Stimulated activated CD8-positive, alpha-beta memory T cell treated with anti-CD3 and anti-CD28 coated beads, Interleukin-15, amount 100 ng/mL, for 48 hours (primary cell): ENCODE measurements at places on chromosomes 2 and 18.

DNA sequence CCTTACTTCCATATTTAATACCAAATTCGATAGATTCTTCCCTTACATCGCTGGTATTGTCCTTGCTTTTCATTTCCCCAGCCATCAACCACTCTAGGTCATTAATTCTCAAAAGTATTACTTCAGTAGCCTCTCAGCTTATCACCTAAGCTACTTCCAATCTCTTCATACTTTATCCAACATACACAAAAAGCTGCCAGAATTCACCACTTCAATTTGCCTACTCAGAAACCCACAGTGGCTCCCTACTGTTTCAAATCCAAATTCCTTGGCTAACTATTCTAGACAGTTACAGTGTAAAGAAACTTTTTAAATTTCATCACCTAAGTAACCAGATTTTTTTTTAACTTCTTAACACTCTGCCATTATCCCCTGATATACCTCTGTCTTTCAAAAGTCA, 4.7 kb downstream of the SLC25A12 start:
- DNase-seq: no peak

DNA sequence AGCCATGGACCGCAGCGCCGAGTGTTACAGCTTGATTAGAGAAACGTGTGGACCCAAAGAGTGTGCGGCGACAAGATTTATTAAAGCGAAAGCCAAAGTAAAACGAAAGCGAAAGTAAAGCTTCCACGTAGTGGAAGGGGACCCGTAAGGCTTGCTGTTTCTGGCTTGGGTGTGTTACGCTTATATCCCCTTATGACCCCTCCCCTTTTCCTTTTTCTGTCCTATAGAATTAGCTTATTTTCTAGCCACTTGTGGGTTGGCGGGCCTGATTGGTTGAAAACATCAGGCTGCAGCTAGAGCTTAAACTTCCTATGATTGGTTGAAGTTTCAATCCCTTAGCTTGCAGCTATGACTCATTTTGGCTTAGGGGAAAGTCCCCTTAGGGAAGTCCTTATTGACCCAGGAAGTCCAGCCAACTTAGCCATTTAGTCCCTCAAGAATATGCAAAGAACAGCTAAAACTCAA, 969.7 kb downstream of the DCDC2C start:
- DNase-seq: no peak

GRCh38 chr2:136362676-136363390, 244.9 kb upstream of the CXCR4 start:
- DNase-seq: no peak

DNA sequence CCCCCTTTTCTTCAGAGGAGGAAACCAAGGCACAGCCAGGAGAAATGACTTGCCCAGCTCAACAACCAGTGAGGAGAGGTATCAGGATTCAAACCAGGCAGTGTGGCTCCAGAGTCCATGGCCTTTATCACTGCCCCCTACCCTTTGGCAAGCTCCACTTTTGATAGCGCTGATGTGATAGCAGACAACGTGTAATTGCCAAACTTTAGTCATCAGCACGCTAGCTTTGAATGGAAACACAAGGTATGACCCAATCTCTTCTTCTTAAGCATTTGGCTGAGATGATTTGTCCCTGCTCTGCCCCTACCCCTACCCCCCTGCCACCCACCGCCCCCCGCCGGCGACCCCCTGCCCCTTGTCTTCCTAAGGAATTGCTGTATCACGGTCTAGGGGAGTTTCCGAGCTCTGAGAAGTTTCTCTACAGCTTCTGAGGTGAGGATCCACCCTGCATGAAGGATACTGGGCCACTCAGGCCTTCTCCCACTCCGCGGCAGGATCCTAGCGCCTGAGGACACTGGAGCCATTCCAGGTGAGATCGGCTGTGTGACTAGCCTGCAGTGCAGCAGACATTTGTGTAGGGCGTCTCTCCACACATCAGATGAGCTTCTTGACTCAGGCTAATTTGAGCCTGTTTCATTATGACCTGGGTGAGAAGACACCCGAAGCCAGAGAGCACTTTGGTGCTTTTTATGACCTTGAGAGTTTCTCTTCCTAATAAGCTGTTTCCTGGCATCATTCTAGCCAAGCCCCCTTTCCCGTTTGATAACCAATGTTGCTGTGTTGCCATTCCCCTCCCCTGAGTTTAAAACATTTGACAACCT, 75.1 kb upstream of the MAP4K4 start:
- DNase-seq: no peak

GRCh38 chr2:203451011-203451410, 84.1 kb downstream of the RAPH1 start:
- DNase-seq: no peak

DNA sequence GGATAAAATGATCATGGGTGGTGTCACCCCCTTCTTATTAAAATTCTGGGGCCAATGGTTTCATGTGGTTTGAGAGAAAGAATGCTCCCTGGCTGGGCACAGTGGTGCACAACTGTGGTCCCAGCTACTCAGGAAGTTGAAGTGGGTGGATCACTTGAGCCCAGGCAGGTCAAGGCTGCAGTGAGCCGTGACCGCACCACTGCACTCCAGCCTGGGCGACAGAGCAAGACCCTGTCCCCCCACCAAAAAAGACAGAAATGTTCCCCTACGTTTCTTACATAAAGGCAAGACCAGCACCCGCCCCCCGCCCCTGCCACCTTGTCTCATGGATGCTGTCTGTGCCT, 53.0 kb upstream of the ID2 start:
- no peak for DNase-seq
